ENCODE measurements at places on chromosomes 2 and 18.

DNA sequence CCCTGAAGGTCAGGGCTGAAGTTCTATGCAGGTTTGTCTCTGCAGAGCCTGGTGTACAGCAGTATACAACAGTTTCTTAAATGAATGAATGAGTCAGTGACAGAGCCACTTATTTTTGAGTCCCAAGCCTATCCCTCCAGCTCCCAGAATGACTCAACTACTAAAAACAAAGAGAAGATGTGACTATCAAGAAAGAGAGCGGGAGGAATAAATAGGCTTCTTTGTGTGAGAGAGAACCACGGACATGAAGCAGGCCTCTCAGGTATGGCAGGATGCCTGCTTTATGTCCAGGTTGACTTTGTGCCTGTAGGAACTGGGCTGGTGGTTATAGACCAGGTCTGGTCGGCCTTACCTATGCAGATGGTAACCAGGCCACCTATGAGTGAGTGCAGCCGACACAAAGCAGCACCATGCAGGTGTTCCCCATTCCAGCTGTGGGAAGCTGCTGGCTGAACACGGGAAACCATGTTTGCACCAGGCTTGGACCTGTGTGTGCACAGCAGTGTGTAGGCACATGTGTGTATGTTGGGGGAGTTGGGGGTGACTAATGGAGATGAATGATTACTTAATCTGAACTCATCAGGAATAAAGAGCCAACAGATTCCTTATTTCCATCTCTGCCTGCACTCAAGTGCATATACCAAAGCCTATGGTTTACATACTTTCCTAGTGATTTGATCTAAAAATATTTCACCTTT is 171.0 kb downstream of the OSR1 start:
- DNase-seq: no peak

DNA sequence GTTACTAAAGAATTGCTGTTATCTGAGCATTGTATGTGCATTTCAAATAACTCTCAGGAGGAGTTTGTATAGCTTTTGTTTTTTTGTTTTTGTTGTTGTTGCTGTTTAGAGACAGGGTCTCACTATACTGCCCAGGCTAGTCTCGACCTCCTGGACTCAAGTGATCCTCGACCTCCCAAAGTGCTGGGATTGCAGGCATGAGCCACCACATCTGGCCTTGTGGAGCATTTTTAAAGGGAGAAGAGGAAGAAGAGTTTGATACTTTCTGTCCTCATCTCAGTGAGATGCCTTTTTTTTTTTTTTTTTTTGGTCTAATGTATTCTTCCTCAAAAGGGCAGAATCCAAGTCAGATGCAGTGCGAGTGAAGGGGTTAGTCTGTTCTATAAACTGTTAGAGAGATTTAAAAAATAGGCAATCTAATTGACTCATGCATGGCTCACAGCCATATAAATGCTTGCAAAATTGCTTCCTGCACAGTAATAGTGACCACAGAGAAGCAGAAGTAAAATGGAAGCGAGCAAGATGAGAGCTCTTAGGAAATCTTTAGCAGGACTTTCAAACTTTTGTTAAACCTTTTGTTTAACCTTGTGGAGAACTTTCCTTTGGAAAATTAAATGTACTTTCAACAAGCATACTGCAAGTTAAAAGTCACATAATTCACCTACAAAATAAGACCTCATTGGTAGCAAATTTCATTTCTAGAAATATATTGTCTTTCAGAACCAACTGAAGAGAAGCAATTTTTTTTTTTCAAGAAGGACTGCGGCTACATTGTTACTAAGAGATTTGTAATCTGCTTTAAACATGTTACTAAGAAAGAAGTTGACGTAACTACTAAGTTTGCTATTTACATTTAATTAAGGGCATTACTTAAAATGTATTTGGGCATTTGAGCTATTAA is 52.3 kb upstream of the ROCK1 start:
- no peak for DNase-seq

GRCh38 chr2:232817756-232818155 is 41.4 kb upstream of the KCNJ13 start:
- no peak for DNase-seq

DNA sequence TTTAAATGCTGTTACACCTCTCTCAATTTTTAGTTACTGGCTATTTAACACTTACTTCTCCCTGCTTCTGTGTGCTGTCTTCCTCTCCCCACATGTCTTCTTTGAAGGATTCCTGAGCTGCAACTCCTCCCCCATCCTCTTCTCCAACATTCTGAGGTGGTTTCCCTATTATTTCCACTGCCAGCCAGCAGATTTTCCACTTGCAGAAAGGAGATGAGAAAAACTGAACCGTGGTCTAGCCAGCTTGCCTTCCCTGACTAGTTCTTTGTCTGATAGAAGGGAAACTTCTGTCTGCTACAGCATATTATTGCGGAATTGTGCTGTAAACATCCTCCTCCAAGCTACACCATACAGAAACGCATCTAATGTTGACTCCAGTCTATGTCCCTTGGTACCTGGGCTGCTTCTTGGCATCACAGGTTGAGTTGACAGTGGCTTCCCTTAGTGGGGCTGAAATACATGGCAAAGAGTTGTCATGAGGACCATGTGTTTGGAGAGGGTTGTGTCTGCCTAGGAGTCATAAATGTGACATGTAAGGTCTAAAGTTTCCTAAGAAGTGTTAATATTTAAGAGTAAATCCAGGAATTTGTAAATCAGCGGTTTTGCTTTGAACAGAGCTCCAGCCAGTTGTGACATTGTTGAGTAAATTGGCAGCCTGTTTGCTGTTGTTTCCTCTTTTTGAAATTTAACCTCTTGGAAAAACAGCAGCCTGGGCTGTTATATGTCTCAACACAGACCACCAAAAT is 68.3 kb upstream of the RND3 start:
- no peak for DNase-seq

DNA sequence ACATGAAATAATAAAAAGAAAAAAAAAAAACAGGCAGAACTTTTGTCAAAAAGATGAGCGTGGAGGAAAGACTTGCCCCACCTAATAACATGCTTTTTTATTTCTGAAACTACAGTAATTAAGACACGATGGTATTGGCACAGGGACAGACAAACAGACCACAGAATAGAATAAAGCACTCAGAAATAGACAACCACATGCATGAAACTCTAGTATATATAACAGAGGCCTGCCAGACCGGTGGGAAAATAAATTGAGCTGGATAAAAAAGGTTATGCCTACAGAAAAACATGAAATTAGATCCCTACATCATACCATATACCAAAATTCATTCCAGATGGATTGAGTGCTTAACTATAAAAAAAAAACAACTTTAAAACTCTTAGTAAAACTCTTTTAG is 163.1 kb downstream of the NRP2 start:
- no peak for DNase-seq

DNA sequence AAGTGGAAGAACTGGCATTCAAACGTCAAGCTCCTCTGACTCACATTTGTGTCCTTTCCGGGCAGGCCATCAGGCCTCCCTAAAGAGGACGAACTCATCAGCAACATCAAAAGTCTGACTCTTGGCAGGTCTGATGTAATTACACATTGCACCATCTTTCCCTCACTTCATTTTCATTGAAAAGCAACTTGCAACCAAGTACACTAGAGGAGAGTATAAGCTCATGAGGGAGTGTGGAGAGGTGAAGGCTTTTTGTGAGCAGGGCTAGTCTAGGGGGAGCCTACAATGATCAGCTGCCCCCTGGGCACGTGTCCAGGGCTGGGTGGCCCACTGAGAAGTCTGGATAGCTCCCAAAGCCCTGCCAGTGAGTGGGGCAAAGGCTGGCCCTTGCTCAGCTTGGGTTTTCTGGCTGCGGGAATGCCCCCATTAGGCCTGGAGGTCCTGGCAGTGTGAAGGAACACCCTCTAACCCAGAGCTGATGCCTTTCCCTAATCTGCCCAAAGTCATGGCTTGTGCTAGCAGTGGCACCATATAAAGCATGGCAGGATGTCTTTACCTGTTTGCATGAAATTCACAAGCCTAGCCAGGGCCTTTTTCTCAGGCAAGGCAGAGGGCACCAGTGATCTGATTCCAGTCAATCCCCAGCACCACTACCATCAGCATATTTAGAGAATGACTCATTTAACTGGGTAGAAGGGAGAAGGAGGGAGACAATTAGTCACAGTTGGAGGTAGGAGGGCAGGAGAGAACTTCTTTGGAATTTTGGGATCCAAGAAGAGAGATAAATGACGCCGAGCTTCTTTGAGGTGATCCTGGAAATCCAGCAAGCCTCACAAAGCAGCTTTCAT is 8.5 kb upstream of the DAW1 start:
- DNase-seq: no peak

DNA sequence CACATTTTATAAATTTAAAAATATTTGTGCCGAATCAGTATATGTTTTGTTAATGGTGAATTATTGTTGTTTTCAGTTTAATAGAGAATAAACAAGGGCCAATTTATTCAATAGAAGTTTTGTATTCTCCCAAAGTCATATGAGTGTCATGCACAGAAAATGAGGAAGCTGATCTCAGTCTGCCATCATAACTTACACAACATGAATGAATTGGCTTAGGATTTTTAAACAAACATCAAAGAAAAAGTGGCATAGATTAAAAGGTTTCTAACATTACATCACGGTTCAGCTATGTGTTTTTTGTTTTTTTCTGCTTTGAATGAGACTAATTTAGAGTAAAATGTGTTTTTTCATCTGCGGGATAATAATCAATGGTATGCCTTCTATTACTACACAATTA is 123.4 kb upstream of the CTNNA2 start:
- DNase-seq: no peak

GRCh38 chr18:62777814-62778213 is 62.5 kb downstream of the PHLPP1 start:
- DNase-seq: no peak

DNA sequence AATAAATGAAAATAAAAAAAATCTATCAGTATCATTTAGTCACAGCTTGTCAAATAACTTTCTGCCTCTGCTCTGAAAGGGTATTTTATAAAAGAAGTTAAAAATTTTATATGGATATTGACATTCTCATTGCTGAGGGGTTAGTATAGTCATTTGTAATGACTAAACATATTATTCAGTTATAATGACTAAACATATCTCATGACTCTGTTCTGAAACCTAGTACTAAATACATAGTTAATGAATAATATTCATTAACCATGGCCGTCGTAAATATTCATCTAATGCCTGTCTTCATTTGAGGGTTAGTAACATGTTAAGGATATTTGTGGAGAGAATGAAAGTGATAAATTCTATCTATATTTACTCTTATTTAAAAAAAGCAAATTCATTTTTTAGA is 69.1 kb upstream of the MAP4K3 start:
- no peak for DNase-seq

- DNase-seq: no peak
Observed at GRCh38 chr18:7000484-7001096, 117.0 kb downstream of the LAMA1 start.

DNA sequence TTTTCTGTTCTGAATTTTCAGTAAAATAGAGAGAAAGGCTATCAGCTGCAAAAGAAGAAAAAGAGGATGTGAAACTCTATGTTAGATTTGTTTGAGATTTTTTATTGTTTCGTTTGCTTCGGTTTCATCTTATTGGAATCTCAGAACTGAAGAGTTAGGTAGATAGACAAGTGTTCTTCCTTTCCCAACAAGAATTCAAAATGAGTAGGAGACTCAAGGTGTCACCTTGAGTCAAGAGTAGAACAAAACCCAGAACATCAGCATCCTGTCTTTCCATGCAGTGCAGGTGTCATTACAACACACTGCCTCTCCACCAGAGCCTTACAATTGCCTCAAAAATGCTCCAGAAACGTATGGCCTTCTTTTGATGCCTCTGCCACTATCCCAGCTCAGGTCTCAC is 21.1 kb downstream of the NBAS start:
- no peak for DNase-seq

DNA sequence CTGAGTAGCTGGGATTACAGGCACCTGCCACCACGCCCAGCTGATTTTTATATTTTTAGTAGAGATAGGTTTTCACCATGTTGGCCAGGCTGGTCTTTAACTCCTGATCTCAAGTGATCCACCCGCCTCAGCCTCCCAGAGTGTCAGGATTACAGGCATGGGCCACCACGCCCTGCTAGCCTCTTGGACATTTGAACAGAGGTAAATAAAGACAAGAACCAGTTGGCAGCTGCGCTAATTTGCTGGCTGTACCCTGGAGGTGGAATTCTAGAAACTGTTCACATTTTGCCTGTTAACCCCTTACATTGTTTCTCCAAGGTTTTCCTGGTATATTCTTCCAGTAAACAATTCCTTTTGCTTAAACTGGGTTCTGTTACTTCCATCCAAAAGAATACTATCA is 132.9 kb downstream of the CDH2 start:
- DNase-seq: no peak

- no peak for DNase-seq
Observed at GRCh38 chr2:4346628-4347027, 643.3 kb downstream of the DCDC2C start.

DNA sequence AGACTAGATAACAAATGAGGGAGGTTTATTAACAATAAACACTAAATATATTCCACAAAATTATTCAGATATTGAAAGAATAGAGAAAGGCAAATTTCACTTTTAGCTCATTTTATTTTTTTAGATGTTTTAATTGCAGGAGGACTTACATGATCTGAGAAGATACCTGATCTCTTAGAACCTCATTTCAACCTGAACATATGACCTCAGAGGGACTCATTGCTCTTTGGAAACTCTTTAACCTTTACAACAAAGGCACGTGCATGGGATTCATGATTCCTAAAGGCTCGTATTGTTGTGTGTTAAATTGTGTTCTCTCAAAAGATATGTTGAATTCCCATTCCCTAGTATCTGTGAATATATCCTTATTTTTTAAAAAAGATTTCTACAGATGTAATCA is 35.7 kb upstream of the ITGA4 start:
- DNase-seq: no peak

GRCh38 chr2:56519806-56520205 is 336.0 kb downstream of the CCDC85A start:
- no peak for DNase-seq

DNA sequence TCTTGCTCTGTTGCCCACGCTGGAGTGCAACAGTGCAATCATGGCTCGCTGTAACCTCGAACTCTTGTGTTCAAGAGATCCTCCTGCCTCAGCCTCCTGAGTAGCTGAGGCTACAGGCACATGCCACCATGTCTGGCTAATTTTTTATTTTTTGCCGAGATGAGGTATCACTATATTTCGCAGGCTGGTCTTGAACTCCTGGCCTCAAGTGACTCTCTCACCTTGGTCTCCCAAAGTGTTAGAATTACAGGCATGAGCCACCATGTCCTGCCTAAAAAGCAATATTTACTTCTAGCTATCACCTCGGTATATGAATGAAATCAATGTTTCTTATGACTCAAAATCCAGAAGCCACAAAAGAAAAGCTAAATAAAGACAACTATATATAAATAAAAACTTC is 2.2 kb downstream of the BUB1 start:
- no peak for DNase-seq

DNA sequence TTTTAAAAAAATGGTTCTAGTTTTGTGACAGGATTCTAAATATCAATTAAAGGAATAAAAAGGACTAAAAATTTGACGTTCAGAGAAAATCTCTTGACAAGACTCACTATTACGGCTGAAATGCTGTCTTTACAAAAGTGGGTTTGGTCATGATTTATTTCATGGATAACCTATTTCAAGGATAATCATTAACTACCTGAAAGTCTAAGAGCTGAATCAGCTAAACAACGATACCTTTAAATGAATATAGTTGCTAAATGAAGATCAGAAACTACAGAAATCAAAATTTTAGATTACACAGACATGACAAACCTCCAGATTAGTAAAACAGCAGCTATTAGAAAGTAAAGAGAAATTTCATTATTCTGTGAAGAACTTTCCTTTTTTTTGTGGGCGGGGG is 35.7 kb downstream of the RTTN start:
- DNase-seq: no peak

- DNase-seq: no peak
Observed at GRCh38 chr2:144479138-144479537, 40.8 kb downstream of the ZEB2 start.

- no peak for DNase-seq
Observed at GRCh38 chr2:73856214-73856613, 27.5 kb downstream of the STAMBP start.

All from stimulated activated effector memory CD8-positive, alpha-beta T cell treated with anti-CD3 and anti-CD28 coated beads, Interleukin-12 subunit alpha, Interleukin-12 subunit beta, amount 100 ng/mL, for 72 hours (primary cell).